Naive thymus-derived CD4-positive, alpha-beta T cell (primary cell): ENCODE measurements at places on chromosomes 1 and 21.
A peak's percentile ranks its signal among the peaks of the same experiment; 100 is the strongest.

DNA sequence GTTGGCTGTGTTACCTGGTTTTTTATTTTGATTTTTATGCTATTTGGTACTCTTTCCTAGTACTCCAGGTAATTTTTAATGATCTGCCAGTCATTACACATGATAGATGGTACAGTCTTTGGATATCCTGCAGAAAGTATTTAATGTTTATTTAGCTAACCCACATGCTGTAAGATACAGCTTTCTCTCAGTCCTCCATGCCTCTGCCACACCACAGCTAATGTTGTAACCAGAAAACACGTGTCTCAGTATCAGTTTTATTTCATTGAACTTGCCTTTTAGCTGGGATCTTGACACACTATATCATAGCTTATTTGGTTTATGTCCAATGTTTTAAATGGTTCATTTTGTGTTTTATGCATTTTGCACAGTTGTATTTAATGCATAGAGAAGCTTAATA is 1648.4 kb downstream of the KCNT2 start:
- DNase-seq = no peak

DNA sequence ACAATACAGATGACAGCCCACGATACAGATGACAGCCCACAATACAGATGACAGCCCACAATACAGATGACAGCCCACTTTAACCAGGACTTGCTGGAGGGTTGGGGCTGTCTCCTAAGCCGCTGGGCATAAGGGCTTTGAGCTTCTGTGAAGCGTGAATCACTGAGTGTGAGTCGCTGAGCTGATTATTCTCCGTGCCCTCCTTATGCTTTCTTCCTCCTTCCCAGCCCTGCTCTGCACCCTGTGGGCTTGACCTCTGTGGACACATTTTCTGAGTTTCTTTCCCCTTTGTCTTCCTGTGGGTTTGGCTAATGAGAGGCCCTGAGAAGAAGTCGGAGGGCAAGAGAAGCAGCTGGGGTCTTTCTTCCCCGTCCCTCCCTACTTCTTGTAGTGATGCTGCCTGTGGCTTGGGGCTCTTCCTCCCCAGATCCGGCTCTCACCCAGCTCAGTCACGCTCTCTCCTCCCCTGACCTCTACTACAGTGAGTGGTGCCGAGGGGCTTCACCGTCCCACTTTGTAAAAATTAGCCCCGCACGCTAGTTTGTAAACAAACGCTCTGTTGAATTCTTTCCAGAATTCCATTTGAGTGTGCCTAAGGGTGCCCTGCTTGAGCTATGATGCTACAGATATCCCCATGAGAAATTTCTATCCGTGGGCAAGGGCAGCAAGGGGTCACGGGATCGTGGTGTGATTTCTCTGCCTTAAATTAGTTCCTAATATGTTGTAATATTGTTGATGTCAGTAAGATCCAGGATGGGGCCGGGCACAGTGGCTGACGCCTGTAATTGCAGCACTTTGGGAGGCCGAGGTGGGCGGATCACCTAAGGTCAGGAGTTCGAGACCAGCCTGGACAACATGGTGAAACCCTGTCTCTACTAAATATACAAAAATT is 46.4 kb upstream of the SOD1 start:
- DNase-seq = no peak

- DNase-seq = no peak
These were observed 19.8 kb downstream of the RPRD2 start for GRCh38 chr1:150383631-150384324.

- no peak for DNase-seq
These were observed 48.6 kb downstream of the KCNC4 start for GRCh38 chr1:110258734-110259133.

- no peak for DNase-seq
These were observed 5.2 kb downstream of the GJC2 start for GRCh38 chr1:228154670-228155571.

GRCh38 chr21:37849506-37850102 is 66.7 kb downstream of the KCNJ6 start:
- no peak for DNase-seq

GRCh38 chr21:45568383-45568782 is 26.1 kb upstream of the SLC19A1 start:
- no peak for DNase-seq

DNA sequence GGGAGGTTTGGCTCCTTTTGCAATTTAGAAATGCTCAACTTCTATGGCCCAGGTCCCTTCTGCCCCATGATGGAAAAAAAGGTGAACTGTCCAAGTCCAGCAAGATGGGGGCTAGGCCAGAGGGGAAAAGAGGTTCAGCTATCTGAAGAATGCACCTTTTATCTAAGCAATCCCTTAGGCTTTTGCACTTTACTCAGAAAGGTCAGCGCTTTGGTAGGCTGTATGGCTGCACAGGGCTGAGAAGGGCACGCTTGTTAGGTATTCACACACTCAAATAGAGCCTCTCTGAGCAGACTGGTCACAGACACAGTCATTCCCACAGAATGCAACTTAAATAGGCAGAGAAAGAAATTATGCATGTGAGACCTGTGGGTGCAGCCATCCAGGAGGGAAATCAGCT is 31.0 kb downstream of the KANK4 start:
- DNase-seq = no peak

GRCh38 chr1:61887076-61887867 is 145.0 kb downstream of the PATJ start:
- no peak for DNase-seq

DNA sequence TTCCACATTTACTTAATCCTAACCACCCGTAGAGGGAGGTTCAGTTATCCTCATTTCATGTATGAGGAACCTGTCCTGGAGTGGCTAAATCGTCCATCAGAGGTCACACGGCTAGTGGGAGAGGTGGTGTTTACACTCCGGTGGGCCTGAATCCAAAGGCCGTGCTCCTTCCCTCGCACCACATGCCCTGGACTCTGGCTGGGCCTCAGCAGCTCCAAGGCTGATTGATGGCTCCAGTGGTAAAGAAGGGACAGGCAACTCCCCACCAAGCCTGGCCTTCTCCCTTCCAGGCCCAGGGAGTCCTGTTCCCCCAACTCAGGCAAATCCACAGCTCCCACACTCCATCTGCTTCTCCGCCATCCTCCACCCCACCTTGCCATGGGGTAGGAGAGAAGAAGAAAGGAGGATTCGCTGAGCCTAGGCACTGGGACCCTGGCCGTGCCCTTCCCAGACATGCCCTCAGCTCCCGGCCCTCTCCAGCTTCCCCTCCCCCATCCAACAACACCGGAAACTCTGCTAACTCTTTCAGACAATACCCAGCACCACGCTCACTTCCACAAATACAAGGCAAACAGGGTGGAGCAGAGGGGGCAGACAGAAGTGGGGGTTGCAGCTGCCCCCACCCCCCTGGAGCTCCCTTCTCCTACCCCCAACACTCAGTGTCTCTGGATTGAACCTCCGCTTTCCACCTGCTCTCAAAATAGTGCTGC is 10.9 kb downstream of the ARHGEF2 start:
- peak; percentile 48 for DNase-seq

- no peak for DNase-seq
These were observed 1.4 kb upstream of the PIK3R3 start for GRCh38 chr1:46133781-46134350.

- no peak for DNase-seq
These were observed 18.1 kb downstream of the CYP4B1 start for GRCh38 chr1:46816930-46817329.

GRCh38 chr1:84847253-84848250 is 45.5 kb downstream of the LPAR3 start:
- DNase-seq = no peak

DNA sequence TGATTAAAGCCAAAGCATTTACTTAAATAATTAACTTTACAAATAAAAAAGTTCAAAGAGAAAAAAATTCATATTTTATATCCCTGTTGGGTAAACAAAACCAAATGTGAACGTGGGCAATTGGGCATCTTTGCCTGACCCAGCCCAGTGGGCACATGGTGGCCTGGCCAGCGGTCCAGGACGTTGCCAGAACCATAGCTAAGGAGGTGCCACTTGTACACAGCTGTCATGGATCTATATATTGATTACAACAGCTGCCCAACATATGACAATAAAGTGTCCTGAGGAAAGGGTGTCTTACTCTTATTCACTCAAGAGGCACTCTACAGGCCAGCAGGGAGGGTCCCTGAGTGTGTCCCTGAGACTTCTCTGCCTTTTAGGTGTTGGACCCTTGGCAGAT is 78.5 kb downstream of the BCAR3 start:
- no peak for DNase-seq

DNA sequence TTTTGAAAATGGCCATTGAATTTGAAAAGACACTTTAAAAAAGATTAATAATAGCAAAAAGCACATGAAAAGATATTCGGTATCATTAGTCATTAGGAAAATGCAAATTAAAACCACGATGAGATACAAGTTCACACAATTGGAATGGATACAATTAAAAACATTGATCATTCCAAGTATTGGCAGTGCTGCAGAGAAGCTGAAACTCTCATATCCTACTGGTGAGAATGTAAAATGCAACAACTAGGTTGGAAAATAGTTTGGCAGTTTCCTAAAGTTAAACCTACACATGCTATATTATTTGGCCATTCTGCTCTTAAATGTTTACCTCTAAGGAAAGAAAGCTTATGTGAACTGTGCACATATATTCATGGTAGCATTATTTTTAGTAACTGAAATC is 838.7 kb upstream of the PRMT6 start:
- DNase-seq = no peak

GRCh38 chr1:33836911-33837310 is 27.0 kb upstream of the HMGB4 start:
- DNase-seq = no peak

GRCh38 chr1:9453779-9454418 is 85.4 kb upstream of the SLC25A33 start:
- no peak for DNase-seq

DNA sequence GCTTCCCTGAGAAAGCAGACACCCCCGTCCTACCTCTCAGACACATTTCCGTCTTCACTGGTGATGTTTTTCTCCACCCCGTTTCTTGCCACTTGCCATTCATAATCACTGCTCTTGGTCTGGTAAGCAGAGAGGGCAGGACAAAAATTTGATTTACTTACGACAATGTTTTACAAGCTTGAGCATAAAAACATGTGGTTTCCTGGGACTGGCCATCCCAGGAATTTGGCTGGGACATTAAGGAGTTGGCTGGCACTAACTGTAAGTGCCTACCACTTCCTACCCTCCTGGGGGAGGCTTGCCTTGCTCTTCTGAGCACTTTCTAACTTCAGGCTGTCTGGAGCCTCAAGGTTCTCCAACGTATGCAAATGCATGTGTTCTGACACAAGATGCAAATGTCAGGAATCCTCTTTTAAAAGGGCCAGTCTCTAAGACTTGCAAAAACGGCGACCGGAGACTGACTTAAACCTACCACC is 24.2 kb downstream of the ZBTB18 start:
- DNase-seq = no peak

DNA sequence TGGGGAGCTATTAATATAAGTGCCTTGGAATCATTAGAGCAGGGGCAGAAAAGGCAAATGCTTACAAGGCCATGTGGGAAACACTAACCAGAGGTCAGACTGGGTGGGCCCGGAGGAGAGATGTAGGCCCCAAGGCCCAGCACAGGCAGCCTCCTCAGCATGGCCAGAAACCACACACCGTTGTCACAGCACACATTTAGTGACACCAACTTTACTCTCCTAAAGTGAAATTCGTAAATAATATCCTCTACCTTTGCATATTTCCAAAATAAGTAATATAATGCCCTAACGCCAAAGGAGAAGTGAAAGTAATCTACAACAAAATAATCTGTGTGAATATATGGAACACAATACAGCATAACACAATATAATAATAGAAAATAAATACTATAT is 62.6 kb downstream of the KIF21B start:
- no peak for DNase-seq

DNA sequence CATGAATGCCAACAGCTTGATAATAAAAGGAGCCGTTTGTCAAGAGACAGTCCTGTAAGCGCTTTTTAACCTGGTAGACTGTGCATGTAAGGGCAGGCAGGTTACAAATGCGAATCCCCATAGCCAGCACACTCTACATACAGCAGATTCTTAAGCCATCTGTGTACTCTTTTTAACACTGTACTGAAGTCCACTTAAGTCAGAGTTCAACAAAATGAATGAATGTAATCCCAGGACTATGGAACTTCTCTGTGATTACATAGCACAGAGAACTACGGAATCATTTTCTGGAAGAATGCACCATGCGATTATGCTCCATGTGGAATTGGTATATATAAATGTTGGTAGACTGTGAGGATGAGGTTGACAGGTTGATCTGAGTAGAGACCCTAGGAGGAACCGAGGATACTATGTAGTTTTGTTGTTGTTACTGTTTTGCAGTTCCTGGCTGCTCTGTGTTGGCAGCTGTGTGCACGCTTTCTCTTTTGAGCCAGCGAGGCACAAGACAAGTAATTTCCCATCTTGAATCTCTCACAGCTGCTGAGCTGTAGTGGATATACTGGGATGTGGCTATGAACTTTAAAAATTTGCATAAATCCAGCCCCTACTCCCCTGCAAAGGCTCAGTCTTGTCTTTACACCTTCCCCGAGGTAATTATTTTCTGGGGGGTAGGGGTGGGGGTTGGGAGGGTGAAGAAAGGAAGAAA is 21.9 kb downstream of the LRRC8D start:
- DNase-seq = no peak

DNA sequence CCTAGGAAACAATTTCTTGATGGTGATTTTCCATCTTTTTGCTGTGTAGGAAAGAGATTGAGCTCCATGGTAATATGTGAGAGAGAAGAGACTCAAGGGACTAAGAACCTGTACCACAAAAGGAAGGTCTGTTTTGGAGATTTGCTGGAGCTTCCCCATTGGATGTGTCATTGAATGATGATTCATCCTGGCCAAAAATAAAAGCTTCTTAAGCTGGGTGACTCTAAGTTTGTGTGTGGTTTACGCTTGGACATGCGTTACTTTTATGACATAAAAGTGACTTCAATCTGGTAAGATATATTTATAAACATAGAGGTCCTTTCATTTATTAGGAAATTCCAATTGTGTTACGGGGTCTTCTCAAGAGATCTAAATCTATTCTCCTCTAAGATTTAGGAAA is 17.4 kb upstream of the IL19 start:
- no peak for DNase-seq

- no peak for DNase-seq
These were observed 13.8 kb upstream of the UBXN10 start for GRCh38 chr1:20172033-20172590.

DNA sequence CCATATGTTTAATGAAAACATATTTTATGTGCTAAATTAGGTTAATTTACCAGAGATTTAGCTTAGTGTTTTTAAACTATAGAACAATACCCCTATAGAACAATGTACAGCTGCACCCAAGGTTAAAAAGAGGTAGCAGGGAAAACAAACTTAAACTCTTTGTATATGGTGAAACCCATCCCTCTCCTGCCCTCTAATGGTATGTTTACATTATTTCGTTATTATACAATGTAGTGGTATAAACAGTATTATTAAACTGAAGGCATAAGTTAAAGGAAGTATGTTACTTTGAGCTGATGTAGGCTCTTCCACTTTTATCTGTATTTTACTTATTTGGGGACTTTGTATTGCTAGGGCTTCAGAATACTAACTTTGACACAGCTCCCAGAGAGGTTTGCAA is 16.7 kb upstream of the ZYG11A start:
- no peak for DNase-seq

- DNase-seq = no peak
These were observed 114.2 kb downstream of the BCAR3 start for GRCh38 chr1:93567255-93567918.

GRCh38 chr1:100868364-100868995 is 26.2 kb downstream of the EXTL2 start:
- peak; percentile 58 for DNase-seq
